ENCODE measurements at places on chromosomes 4 and X. TPM values are rescaled to one million over a fixed set of nuclear protein-coding genes. Genes with fewer than 3 reads are reported as not detected.

The PNCK gene
- total RNA-seq: not detected

The H2BW2 gene
- total RNA-seq: not detected

DNA sequence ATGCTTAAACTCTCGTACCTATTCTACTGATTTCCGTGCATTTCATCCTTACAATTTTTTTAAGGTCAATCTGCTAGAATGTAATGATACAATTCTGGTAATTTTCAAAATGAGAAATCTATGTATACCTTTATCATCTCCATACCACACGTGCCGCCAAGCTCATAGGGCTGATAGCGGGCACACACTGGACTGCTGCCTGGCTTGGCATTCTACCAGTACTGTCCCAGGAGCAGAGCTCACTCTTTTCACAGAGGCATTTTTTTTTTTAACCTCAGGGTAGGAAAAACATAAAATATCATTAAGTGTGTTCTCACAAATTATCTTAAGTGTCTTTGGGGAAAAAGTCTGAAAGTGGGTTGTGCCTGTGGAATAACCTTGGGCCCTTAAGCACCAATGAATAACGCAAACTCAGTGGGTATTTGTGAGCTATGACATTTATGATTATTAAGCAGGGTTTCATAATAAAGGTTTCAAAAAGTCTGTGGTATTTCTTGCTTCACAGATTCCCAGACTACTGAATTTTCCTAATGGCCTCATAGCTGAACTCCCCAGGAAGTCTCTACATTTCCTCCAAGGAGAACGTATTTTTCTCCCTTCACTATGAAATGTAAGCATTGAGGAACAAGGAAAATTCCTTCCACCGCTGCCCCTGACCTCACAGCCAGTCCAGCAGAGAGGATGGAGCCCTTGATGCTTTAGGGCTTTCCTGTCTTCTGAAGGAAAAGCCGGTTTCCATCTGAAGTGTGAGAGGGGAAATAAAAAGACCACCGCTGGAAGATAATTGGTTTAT lies 125.2 kb downstream of the ELOVL6 start:
- H3K27me3 ChIP-seq: no peaks in the 10 kb centered on the region
- H3K4me1 ChIP-seq: no peaks in the 10 kb centered on the region
- H3K27ac ChIP-seq: no peak overlapping the region
- peaks cover 2% of the 10 kb centered on the region for H3K36me3 ChIP-seq
- DNase-seq: no peak
- no peak overlapping the region for H3K4me3 ChIP-seq

The CENPVL1 gene
- not detected for total RNA-seq

GRCh38 chrX:8988446-8988845 lies 45.5 kb downstream of the FAM9B start:
- H3K27me3 ChIP-seq: no peaks in the 10 kb centered on the region
- H3K27ac ChIP-seq: peak overlapping the region; percentile 98
- peak; percentile 7 for DNase-seq
- H3K4me3 ChIP-seq: no peak overlapping the region
- peaks cover 24% of the 10 kb centered on the region for H3K4me1 ChIP-seq

The CXCL6 gene
- not detected for total RNA-seq

DNA sequence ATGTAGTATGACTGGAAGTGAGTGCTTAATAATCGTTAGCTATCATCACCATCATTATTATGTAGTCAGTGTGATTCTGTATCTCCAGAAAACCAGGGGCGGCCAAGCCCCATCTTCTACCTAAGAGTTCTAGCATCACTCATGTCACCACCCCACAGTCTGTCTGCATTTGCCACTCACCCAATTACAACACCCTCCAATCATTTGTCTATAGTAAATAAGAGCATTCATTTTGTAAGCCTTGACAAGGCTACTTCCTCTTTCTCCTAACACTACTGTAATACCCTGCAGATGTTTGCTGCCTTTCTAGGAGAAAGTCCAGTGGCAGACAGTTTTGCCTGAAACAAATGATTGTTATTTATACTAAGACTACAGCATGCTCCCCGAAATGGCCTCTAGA lies 15.8 kb upstream of the IL21 start:
- peaks cover 1% of the 10 kb centered on the region for H3K4me1 ChIP-seq
- peaks cover 5% of the 10 kb centered on the region for H3K27me3 ChIP-seq
- no peaks in the 10 kb centered on the region for H3K36me3 ChIP-seq
- no peak overlapping the region for H3K4me3 ChIP-seq
- no peak overlapping the region for H3K27ac ChIP-seq

The DAPP1 gene
- 11.2 TPM for total RNA-seq

- H3K36me3 ChIP-seq: peaks cover 7% of the 10 kb centered on the region
- H3K4me1 ChIP-seq: peaks cover 57% of the 10 kb centered on the region
- no peak for DNase-seq
- H3K4me3 ChIP-seq: no peak overlapping the region
- H3K27ac ChIP-seq: peak overlapping the region; percentile 64
Measured at GRCh38 chr4:102553982-102554381, 52.8 kb downstream of the NFKB1 start.

The TCEAL5 gene
- not detected for total RNA-seq

- no peak for DNase-seq
- H3K4me1 ChIP-seq: no peaks in the 10 kb centered on the region
- no peaks in the 10 kb centered on the region for H3K27me3 ChIP-seq
- no peaks in the 10 kb centered on the region for H3K36me3 ChIP-seq
- no peak overlapping the region for H3K4me3 ChIP-seq
- no peak overlapping the region for H3K27ac ChIP-seq
Measured at GRCh38 chrX:23248187-23248586, 86.5 kb upstream of the PTCHD1 start.

The RNF150 gene
- not detected for total RNA-seq

The C4orf50 gene
- total RNA-seq: not detected
